Activated CD8-positive, alpha-beta T cell treated with anti-CD3 and anti-CD28 coated beads, Interleukin-2, amount 10 ng/mL, durations not matched to agents 7 days and 5 days (primary cell): ENCODE measurements at places on chromosomes 1 and 21.

DNA sequence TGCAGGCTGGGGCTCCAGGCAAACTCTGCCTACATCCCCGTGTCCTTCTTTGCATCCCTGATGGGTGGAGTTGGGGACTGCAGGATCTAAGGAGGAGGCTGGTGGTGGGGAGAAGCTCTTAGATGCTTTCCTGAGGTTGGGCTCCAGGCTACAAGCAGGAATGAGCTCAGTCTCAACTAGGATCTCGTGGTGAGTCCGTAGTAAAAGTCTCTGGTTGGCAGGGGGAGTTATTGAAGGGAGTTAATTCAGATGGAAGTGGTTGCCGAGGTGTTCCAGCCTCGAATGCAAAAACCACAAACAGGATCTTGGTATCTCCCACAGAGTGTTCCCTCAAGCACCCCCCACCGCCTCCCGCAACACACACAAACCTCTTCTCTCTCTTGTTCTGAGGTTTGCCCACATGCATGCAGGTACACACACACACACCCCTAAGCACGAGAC, 35.0 kb downstream of the TMCC2 start:
- H3K27ac ChIP-seq, result no peak overlapping the region
- H3K27me3 ChIP-seq, result peaks cover 1% of the 10 kb centered on the region
- H3K4me1 ChIP-seq, result peaks cover 24% of the 10 kb centered on the region
- no peaks in the 10 kb centered on the region for H3K36me3 ChIP-seq
- DNase-seq, result no peak
- H3K4me3 ChIP-seq, result no peak overlapping the region

DNA sequence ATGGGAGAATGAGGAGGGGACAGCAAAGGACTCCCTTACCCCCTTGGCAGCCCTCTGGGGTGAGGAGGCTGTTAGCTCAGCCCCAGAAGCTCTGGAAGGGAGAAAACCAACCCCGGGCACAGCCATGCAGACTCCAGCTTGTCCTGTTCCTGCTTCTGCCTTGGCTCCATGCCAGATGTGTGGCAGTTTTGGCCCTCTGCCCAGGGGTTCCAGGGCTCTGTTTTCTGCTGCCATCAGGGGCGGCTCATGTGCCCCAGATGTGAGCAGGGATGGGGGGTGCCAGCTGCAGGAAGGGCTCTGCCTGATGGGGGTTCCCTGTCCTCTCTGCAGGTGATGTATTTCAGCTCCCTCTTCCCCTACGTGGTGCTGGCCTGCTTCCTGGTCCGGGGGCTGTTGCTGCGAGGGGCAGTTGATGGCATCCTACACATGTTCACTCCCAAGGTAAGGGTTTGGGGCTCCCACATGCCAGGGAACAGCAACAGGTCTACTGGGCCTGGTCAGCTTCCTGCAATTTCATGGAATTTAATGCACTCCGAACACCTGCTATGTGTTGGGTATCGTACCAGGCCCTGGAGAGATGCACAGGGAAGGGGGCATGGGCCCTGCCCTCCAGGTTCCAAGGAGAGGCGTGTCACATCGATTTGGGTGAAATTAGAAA, 26.1 kb downstream of the SLC6A17 start:
- H3K27ac ChIP-seq, result no peak overlapping the region
- no peak for DNase-seq
- H3K36me3 ChIP-seq, result no peaks in the 10 kb centered on the region
- no peak overlapping the region for H3K4me3 ChIP-seq
- no peaks in the 10 kb centered on the region for H3K4me1 ChIP-seq

GRCh38 chr1:167345386-167345733, 124.7 kb downstream of the POU2F1 start:
- H3K36me3 ChIP-seq, result no peaks in the 10 kb centered on the region
- peaks cover 3% of the 10 kb centered on the region for H3K4me1 ChIP-seq
- H3K27me3 ChIP-seq, result no peaks in the 10 kb centered on the region
- H3K27ac ChIP-seq, result no peak overlapping the region
- no peak for DNase-seq

DNA sequence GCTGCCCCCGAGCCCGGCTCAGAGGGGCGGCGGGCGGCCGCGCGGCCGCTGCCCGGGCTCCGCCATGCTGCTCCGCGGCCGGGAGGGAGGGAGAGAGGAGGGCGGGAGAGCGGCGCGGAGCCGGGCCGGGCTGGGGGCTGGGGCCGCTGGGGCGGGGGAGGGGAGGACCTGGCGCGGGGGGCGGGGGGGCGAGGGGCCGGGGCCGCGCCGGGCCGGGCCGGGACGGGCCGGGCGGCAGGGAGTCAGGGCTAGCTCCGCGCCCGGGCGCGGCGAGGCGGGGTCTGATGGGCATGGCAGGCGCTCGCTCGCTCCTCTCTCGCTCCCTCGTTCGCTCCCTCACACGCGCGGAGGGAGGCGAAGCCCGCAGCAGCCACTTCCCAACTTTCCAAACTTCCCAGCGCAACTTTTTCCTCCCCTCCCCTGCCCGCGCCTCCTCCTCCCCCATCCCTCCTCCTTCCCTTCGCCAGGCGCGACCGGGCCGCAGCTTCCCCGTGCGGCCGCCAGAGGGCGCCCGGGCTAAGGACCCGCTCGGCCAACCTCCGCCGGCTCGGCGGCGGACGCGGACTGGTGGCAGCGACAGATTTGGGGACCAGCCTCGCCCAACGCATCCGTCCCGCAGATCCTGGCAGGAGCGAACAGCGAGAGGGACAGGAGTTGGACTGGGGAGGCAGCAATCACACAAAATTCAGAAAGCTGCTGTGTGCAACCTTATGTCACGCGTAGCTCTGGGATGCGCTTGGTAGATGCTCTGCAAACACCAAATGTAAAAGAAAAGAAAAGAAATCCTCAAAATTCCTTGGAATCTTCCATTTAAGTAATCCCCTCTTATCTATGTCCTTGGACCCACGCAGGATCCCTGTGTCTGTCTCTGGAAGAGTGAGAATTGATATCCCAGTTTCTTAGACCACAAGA, at the start of gene TRABD2B:
Gene TRABD2B, minus strand, starts transcription at position 97 of the 912 bp plus-strand sequence.
- no peak within 1 kb of the TSS for H3K27ac ChIP-seq
- DNase-seq, result peak; percentile 64
- H3K27me3 ChIP-seq, result peaks cover 35% of the 10 kb centered on the region

DNA sequence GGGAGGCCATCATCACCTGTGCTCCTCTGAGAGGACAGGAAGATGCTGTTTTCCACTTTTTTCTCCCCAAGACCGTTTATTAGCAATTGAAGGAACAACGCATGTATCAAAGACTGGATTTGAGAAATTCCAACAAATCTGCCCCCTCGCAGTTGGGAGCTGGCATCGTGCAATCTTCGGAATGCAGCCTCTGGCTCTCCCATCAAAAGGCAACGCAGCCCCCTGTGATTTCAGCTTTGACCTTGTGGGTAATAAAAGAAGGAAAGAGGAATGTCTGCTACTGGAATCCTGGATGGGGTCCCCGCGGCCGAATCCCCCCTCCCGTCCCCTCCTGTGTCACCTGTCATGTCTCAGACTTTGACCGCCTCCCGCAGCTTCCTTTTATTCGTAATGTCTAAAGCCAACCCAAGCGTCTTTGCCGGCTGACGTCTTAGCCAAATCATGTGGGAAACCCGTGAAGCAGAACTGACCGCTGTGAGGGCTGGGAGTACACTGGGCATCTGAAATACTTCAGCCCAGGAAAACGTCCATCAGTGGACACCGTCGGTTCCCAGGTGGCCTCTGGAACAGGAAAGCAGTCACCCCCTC, 101.5 kb downstream of the WDR4 start:
- peaks cover 17% of the 10 kb centered on the region for H3K4me1 ChIP-seq
- no peaks in the 10 kb centered on the region for H3K36me3 ChIP-seq
- no peak overlapping the region for H3K27ac ChIP-seq

- H3K4me3 ChIP-seq, result peak overlapping the region; percentile 1
- peaks cover 26% of the 10 kb centered on the region for H3K4me1 ChIP-seq
- peak; percentile 39 for DNase-seq
- peak overlapping the region; percentile 73 for H3K27ac ChIP-seq
- H3K27me3 ChIP-seq, result no peaks in the 10 kb centered on the region
- H3K36me3 ChIP-seq, result peaks cover 46% of the 10 kb centered on the region
These were observed 28.4 kb downstream of the TRIM33 start for GRCh38 chr1:114482585-114482984.

GRCh38 chr1:195481293-195481692, 1126.9 kb downstream of the KCNT2 start:
- H3K27me3 ChIP-seq, result no peaks in the 10 kb centered on the region
- H3K4me1 ChIP-seq, result no peaks in the 10 kb centered on the region
- no peak overlapping the region for H3K4me3 ChIP-seq
- DNase-seq, result no peak

- no peaks in the 10 kb centered on the region for H3K4me1 ChIP-seq
- H3K27ac ChIP-seq, result no peak overlapping the region
- no peak for DNase-seq
- H3K4me3 ChIP-seq, result no peak overlapping the region
- H3K27me3 ChIP-seq, result no peaks in the 10 kb centered on the region
These were observed 73.8 kb downstream of the ERG start for GRCh38 chr21:38424305-38425019.

GRCh38 chr1:68426594-68426993, 23.2 kb downstream of the RPE65 start:
- no peak for DNase-seq
- H3K27me3 ChIP-seq, result no peaks in the 10 kb centered on the region
- no peaks in the 10 kb centered on the region for H3K4me1 ChIP-seq

- peak overlapping the region; percentile 89 for H3K27ac ChIP-seq
- peak; percentile 86 for DNase-seq
- peaks cover 77% of the 10 kb centered on the region for H3K36me3 ChIP-seq
These were observed 7.6 kb downstream of the LAPTM5 start for GRCh38 chr1:30749691-30750583.

GRCh38 chr1:115343200-115343737, 5.2 kb upstream of the NGF start:
- no peak overlapping the region for H3K4me3 ChIP-seq
- H3K36me3 ChIP-seq, result no peaks in the 10 kb centered on the region
- H3K27ac ChIP-seq, result no peak overlapping the region
- no peak for DNase-seq

- H3K27me3 ChIP-seq, result no peaks in the 10 kb centered on the region
- H3K4me3 ChIP-seq, result no peak overlapping the region
- no peak for DNase-seq
- no peak overlapping the region for H3K27ac ChIP-seq
- H3K36me3 ChIP-seq, result no peaks in the 10 kb centered on the region
- H3K4me1 ChIP-seq, result peaks cover 26% of the 10 kb centered on the region
These were observed 133.0 kb downstream of the ETS2 start for GRCh38 chr21:38938769-38939168.

GRCh38 chr1:158019171-158019868, 25.9 kb downstream of the KIRREL1 start:
- no peak overlapping the region for H3K27ac ChIP-seq
- no peak overlapping the region for H3K4me3 ChIP-seq

- H3K36me3 ChIP-seq, result no peaks in the 10 kb centered on the region
- H3K4me1 ChIP-seq, result no peaks in the 10 kb centered on the region
- peaks cover 14% of the 10 kb centered on the region for H3K27me3 ChIP-seq
These were observed 87.1 kb upstream of the ZNF281 start for GRCh38 chr1:200496937-200497336.

DNA sequence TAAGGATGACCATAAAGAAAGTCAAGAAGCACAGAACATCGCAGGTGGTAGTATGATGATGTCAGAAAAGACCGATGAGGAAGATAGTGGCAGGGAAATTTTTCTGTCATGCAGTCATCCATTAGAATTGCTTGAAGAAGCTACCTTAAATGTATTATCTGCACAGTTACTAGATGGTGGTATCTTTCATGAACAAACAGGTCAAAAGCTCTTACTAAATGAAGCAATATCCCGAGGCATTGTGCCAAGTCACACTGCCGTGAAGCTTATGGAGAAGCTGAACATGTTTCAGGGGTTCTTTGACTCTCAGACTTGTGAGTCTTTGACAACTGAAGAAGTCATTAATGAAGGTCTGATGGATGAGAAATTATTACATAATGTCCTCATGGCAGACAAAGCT, 128.8 kb downstream of the MACF1 start:
- peaks cover 83% of the 10 kb centered on the region for H3K36me3 ChIP-seq
- no peak overlapping the region for H3K4me3 ChIP-seq
- no peak for DNase-seq
- peak overlapping the region; percentile 66 for H3K27ac ChIP-seq

GRCh38 chr1:37865348-37866120, 6.1 kb upstream of the MTF1 start:
- no peak overlapping the region for H3K4me3 ChIP-seq
- H3K4me1 ChIP-seq, result peaks cover 2% of the 10 kb centered on the region
- H3K27ac ChIP-seq, result no peak overlapping the region
- no peaks in the 10 kb centered on the region for H3K27me3 ChIP-seq
- DNase-seq, result no peak
- peaks cover 46% of the 10 kb centered on the region for H3K36me3 ChIP-seq

GRCh38 chr1:175449306-175449705, 256.7 kb upstream of the KIAA0040 start:
- no peaks in the 10 kb centered on the region for H3K27me3 ChIP-seq
- no peak overlapping the region for H3K4me3 ChIP-seq
- H3K4me1 ChIP-seq, result no peaks in the 10 kb centered on the region
- H3K27ac ChIP-seq, result no peak overlapping the region

- H3K27ac ChIP-seq, result no peak overlapping the region
- no peaks in the 10 kb centered on the region for H3K36me3 ChIP-seq
- peaks cover 76% of the 10 kb centered on the region for H3K27me3 ChIP-seq
- no peak overlapping the region for H3K4me3 ChIP-seq
- peaks cover 19% of the 10 kb centered on the region for H3K4me1 ChIP-seq
These were observed 52.8 kb upstream of the ZBTB40 start for GRCh38 chr1:22398656-22399420.

GRCh38 chr1:156898161-156898566, 4.6 kb downstream of the PEAR1 start:
- no peaks in the 10 kb centered on the region for H3K36me3 ChIP-seq
- H3K4me3 ChIP-seq, result no peak overlapping the region
- H3K27me3 ChIP-seq, result peaks cover 28% of the 10 kb centered on the region
- DNase-seq, result peak; percentile 42
- H3K4me1 ChIP-seq, result peaks cover 22% of the 10 kb centered on the region
- peak overlapping the region; percentile 37 for H3K27ac ChIP-seq

- no peaks in the 10 kb centered on the region for H3K27me3 ChIP-seq
- DNase-seq, result no peak
- H3K4me3 ChIP-seq, result no peak overlapping the region
- H3K36me3 ChIP-seq, result no peaks in the 10 kb centered on the region
These were observed 45.9 kb upstream of the ARTN start for GRCh38 chr1:43887748-43888147.

DNA sequence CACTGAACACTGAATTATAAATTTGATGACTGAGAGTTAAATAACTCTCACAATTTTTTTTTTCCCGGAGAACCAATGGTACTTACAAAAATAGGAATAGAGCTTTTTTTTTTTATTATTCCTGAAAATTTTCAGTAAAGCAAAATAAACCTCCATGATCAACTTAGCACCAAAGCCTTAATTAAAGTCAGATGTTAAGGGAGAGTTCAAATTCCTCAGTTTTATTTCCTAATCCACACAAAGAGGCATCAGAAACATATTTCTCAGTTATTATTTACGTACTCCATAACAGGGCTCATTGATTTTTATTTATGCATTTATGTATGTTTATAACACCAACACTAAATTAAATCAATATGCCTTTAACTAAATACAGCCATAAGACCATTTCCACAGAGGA, 55.5 kb downstream of the PLPPR5 start:
- no peaks in the 10 kb centered on the region for H3K36me3 ChIP-seq
- no peaks in the 10 kb centered on the region for H3K4me1 ChIP-seq
- no peak for DNase-seq
- no peaks in the 10 kb centered on the region for H3K27me3 ChIP-seq

GRCh38 chr1:21849909-21850576, 38.0 kb downstream of the LDLRAD2 start:
- no peaks in the 10 kb centered on the region for H3K36me3 ChIP-seq
- no peaks in the 10 kb centered on the region for H3K27me3 ChIP-seq
- DNase-seq, result no peak
- H3K27ac ChIP-seq, result no peak overlapping the region
- H3K4me1 ChIP-seq, result peaks cover 3% of the 10 kb centered on the region
- H3K4me3 ChIP-seq, result no peak overlapping the region
